GM12864 (cell line): ENCODE measurements at places on chromosomes 12 and 14.

DNA sequence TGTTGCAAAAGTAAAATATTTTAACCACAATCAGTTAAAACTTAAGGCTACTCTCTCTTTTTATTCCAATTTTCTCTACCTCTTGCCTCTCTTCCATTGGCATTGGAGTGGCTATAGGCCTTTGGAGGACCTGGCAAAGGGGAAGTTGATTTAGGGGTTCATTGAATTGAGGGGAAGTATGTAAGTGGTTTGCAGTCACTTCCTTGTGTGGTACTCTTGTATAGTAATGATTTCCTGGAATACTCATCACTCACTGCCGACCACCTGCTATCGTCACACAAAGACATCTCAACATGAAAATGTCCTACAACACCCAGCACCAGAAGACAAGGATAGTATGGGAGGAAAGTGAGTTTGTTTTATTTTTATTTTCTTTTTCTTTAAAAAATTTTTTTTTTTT lies 45.7 kb upstream of the CPM start:
- DNase-seq: no peak

- no peak for DNase-seq
Measured at GRCh38 chr14:24207104-24207551, 1.6 kb downstream of the TSSK4 start.

GRCh38 chr14:74963705-74964271 lies 8.4 kb upstream of the PGF start:
- DNase-seq: no peak

DNA sequence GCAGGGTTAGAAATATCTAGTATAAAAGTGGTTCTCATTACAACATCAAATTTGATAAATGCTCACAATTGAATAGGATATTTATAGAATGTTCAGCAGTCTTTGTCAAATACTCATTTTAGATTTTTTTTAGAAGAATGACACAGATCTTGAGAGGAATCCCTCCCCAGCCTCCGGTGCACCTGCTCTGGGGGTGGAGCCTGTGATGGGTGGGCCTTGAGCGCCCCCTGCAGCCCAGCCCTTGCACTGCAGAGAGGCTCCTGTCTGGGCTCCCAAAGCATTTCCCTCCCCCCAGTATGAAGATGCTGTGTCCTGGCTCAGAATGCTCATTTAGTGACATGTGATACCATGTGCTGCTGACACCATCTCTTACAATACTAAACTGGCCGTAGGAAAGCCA lies 792.3 kb downstream of the TMEM121 start:
- no peak for DNase-seq

DNA sequence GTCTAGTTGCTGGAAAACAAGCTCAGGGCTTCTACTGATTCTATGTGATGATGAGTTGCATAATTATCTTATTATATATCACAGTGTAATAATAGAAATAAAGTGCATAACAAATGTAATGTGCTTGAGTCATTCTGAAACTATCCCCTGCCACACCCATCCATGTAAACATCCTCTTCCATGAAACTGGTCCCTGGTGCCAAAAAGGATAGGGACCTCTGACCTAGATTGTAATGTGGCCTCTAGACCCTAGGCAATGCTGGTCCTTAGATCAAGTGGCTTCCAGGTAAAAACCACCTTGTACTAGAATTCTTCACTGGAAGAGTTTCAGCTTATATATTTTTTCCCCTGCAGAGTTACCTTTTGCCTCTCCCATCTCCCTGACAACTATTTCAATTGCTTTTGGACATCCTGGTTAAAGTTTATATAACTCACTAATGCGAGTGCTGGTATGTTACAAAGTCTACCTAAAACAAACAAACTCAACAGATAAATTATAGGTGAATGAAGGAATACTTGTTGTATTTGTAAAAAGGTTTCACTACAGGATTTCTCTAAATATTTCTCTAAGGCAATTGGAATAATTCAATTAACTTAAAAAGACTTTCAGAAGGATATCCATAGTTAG lies 462.5 kb downstream of the NAV3 start:
- no peak for DNase-seq

DNA sequence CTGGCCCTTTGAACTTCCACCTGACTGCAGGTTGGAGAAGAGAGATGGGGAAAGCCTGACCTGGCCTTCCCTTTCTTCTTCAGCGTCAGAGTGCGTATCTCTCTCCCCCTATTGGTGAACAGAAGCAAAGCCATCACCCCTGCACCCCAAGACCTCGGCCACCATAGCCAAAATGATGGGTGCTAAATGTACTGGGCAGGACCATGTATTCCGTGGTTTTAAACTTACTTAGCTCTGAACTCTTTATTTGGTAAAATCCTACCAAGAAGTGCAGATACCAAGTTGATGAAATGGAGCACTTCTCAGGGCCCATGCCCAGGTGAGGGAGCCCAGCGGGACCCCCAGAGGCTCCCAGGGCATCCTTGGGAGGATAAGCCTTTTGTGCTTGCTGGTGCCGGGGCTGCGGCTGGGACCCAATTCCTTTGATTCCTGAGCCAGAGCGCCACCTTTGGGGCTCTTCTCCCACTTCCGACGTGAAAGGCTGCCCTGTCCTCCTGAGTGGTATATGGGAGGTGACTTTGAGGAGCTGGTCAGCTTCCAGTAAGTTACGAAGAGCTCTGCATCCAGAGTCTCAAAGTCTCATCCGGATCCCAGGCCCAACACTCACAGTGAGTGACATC lies 9.4 kb downstream of the CCND2 start:
- DNase-seq: no peak

DNA sequence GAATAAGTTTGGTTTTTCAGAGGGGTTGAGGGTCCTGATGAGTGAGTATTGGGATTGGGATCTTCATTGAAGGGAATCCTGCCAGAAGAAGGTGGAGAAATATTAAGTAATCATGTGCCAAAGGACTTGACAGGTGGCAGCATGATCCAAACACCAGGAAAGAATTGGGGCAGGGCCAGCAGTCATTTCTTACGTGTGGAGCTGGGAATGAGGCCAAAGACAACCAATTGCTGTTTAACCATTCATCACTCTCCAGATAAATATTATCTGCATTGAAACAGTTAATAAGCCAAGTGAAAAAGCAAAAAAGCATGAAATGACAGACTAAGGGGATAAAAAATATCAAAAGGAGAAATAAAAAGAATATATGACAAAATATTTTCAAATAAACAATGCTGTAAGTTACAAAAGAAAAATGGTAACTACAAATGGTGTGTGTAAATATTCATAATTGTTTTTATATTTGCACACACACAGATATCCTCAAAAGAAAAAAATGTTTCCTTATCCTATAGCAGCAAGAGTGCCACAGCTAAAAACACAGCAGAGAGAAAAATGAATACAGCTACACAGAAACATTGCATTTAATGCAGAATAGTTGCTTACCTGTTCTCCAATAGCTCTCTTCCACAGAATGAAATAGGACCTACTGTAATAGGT lies 26.2 kb downstream of the C2CD5 start:
- DNase-seq: no peak

DNA sequence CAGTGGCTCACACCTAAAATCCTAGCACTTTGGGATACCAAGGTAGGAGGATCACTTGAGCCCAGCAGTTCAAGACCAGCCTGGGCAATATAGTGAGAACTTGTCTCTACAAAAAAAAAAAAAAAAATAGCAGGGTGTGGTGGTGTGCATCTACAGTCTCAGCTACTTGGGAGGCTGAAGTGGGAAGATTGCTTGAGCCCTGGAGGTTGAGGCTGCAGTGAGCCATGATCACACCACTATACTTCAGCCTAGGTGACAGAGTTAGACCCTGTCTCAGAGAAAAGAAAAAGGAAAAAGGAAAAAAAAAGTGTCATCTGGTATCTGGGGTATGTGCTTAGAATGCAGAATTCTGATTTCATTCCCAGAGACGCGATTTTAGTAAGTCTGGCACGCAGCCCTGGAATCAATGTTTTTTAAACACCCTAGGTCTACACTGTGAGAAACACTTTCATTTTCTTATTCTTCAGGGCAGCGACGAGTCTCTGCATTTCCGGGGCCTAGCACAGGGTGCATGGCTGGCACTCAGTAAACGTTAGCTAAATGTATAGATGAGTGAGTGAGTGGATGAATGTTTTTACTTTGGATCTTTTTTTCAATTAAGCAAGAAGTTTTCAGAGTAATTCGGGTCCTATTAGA lies 243.8 kb upstream of the PWP1 start:
- no peak for DNase-seq
